ENCODE measurements at places on chromosomes 1 and 21.

- no peak for DNase-seq
These were observed 238.7 kb downstream of the MATN1 start for GRCh38 chr1:30484668-30485067.

DNA sequence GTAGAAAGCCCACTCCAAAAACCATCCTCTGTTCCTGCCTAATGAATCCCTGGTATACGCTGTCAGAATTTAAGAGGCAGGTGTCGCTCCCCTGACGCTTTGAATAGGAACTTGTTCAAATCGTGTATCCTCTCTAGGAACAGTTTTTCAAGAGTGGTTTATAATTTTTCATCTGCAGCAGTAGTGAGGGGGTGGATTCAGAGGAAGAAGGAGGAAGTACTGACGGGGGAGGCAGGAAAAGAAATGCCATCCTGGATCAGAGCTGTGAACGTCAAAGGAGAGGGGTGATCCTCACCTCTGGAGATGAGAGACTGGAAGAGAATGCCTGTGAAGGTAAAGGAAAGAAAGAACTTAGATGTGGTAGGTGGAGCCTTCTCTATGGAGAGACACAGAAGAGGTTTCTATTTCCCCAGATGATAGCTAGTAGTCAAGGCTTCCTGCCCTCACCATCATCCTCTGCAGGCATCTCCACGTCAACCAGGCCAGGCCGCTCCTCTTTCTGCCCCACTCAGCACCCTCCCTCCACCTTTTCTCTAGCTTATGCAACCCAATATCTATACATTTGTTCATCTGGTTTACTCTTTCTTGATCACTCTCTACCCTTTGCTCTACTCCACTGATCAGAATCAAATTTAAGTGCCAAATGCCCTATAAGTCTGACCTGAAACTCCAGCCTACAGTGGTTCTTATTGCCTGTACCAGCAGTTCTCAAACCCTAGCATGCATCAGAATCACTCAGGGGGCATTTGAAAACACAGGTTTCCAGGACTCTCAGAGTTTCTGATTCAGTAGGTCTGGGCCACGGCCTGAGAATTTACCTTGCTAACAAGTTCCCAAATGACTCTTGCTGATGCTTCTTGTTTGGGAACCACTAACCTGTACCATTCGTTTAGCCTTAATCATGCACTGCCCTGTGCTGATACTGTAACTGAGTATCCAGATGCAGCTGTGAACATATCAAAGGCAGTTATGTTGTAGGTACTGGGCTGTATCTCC lies 13.1 kb upstream of the BCL9 start:
- no peak for DNase-seq

DNA sequence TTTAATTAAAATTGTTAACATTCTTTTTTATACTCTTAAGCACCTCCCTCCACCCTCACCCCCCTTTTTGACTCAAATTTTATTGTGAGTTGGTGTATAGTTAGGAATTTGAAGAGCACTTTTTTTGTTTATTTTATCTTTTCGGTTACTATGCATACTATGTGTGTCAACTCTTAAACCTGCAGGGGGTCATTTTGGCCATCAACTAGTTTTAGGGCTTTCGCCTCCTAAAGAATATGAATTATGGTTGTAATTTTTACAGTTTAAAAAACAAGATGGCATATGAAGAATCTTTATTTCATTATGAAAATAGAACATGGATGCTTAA lies 9.7 kb downstream of the BACH1 start:
- DNase-seq: no peak

DNA sequence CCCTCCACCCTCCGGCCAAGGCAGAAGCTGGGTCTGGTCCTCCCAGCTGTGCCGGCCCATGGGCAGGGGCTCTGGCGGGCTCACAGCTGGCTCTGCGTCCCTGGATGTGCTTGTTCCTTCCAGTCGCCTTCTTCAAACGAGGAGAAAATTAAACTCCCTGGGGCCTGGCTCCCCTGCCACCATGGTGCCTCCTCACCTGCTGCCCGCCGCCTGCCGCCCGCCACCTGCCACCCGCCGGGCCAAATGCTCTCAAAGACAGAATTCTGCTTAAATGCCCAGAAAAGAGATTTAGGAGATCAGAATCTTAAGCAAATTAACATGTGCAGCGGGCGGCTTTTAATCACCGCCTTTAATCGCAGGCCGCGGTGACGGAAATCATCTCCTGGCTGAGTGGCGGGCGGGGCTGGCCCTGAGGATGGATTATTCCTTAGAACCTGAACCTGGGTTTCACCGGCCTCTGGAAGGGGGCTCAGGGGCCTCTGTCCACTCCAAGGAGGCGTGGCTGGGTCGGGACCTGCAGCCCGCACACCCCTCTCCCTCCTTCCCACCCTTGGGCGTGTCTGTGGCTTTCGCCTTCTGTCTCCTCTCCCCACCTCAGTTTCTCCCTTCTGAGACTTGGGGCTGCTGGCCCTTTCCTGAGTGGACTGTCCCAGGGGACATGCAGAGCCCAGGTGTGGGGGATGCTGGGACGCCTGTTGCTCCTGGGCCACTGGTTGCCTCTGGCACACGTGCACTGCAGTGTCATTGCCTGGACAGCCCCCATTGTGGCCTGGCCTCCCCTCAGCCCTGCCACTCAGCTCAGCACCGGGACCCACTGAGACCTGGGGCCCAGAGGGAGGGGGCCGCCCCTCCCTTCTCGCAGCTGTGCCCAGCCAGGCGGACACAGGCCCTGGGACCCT lies 10.5 kb upstream of the PLCH2 start:
- no peak for DNase-seq

DNA sequence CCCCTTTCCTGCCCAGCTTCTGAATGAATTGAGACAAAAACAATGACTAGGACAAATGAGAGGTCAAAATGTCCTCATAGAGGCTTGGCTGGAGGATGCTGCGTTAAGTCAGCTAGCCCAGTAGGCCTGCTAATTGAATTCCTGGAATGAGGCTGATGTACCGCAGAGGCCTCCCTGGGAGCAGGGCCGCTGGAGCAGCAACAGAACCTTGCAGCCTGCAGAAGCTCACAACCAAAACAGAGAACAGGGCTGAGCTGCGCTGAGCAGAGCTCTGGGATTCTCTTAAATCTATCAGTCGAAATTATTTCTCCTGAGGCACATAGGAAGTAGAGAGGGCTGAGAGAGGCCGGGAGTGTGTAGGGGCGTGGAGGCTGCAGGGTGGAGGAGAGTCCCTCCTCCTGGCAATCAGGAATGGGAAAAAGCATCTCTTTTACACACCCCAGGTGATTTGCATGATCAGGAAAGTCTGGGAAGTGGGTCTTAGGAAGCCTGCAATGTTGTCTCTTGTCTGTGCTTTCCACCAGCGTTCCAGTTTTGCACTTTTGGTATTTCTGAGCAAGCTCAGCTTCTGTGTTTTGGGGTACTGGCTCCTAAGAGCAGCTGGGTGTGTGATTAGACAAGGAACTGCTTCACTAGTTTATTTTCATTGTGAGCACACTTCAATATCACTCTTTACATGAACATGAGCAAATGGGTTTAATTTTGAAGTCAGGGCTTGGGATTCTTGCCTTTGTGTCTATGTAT lies 66.5 kb downstream of the RYR2 start:
- no peak for DNase-seq

DNA sequence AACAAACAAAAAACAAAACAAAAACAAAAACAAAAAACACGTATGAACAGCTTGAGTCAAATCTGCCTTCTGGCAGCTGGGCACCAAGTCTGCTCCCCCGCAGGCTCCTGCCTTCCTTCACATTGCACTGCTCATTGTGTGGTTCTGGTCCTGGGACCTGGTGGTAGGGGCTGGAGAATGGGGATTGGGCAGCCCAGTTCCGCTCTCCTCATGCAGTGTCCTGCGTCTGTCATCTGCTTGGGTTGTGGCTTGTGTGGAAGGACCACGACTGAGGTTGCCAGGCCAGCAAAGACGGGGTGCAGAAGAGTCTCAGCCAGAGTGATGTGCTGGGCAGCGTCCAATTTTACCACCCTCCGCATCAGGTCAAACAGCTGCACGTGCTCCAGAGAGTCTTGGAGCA lies 11.1 kb downstream of the OR2AJ1 start:
- no peak for DNase-seq

GRCh38 chr1:221782477-221782876 lies 40.6 kb upstream of the DUSP10 start:
- DNase-seq: no peak

DNA sequence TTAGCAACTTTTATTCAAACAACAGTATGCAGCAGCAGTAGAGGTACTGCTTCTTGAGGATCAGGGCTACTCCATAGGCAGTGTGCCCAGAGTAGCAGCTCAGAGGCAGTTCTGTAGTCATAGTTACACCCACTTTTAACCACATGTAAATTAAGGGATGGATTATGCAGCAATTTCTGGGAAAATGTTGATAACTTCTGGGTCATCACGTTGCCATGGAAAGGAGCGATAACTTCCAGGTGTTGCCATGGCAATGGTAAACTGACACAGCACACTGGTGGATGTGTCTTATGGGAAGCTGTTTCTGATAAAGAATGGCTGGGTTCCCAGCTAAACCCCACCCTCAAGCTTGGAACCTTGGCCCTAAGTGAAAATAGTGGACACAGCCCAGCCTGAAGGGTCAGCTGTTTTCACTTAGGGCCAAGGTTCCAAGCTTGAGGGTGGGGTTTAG lies 29.0 kb upstream of the PLA2G2A start:
- no peak for DNase-seq

- no peak for DNase-seq
These were observed 15.9 kb downstream of the RWDD3 start for GRCh38 chr1:95249916-95250315.

DNA sequence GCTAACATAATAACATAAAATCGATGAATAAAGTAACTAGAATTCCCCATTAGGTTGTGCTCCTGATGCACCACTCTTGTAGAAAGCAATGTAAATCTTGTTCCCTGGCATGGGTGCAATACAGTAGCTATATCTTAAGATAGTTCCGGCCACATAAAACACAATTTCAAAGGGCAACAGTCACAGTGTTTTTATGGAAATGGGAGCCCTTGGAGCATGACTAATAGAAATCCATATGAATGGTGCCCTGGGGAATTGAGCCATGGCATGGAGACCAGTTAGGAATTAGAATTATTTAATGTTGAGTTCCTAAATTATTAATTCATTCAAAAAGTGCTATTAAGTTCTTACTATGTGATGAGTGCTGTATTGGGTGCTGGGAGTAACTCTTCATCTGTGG lies 118.7 kb downstream of the KCNK2 start:
- DNase-seq: no peak

DNA sequence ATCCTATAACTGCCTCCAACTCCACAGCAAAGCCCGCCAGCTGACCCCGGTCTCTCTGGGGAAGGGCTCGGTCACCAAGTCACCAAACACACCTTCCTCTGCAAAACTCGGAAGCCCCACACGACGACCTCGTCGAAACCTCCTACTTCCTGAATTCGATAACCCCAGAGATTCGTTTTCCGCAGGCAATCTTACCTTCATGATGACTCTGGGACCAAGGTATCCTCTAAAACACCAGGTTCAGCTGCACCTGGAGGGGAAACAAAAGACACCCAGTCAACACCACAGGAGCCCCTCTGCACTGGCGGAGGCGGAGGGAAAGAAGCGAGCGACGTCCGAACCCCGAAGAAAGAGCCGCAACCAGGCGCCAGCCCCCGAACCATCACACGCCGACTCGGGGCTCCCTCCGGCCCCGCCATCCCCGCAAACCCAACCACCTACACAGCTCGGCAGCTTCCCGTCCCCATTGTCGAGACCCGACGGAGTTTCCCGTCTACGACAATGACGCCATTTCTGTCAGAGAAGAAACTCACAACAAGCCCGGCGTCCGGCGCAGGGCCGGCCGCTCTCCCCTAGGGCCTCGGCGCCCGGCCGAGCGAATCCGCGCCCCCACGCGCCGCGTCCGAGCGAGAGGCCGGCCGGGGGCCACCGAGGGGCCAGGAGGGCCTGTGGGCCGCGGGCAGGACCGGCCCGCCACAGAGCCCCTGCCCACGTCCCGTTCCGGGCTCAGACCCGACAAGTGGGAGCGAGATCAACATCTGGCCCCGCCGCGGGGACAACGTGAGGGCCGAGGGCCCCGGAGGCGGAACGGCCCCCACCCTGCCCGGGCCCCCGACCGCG lies 1.0 kb downstream of the ARID4B start:
- peak; percentile 48 for DNase-seq

DNA sequence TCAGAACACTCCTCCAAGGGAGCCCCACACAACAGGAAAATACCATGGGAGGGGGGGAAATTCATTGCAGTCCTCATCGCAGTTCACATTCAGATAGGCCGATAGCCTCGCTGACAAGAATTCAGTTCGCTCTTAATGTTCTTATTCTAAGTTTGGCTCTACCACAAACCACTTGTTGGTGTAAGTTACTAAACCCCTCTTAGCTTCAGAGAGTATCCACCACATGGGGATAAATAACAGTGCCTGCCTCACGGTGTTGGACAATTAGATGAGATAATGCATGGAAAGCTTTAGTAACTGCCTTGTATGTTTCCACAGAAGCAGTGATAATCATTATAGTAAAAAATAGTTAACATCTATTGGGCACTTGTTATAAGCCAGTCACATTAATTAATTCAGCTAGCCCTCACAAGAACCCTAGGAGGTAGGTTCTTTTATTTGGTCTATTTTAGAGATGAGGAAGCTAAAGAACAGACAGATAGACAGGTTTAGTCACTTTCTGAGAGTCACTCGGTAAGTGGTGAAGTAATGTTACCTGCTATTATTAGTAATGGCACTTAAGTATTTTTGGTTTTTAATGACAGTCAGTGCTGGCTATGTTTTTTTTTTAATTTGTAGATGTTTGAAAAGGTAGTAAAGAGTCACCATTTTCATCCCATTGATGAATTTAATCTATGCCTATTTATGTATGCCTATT lies 10.1 kb downstream of the VAV3 start:
- DNase-seq: no peak

GRCh38 chr1:202568410-202568809 lies 141.8 kb downstream of the SYT2 start:
- DNase-seq: no peak

DNA sequence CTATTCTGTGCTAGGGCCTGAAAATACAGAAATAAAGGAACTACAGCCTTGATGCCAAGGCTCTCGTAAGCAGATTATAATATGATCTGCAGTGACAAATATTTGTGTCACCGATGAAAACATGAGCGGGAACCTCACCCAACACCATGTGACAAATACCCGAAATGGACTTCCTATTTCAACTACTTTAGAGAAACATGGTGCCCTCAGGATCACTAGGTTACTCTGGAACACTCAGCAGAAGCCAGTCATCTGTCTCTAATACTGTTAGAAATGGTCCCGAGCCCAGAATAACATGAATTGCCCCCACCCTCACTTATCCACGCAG lies 463 bp upstream of the VAMP3 start:
- DNase-seq: no peak

- no peak for DNase-seq
These were observed 61.1 kb downstream of the PTPRU start for GRCh38 chr1:29297450-29297849.

- no peak for DNase-seq
These were observed 132.3 kb downstream of the URB2 start for GRCh38 chr1:229758101-229759036.

- DNase-seq: no peak
These were observed 5.5 kb downstream of the GBP6 start for GRCh38 chr1:89369331-89369730.
